ENCODE measurements at places on chromosomes 3 and 15.

DNA sequence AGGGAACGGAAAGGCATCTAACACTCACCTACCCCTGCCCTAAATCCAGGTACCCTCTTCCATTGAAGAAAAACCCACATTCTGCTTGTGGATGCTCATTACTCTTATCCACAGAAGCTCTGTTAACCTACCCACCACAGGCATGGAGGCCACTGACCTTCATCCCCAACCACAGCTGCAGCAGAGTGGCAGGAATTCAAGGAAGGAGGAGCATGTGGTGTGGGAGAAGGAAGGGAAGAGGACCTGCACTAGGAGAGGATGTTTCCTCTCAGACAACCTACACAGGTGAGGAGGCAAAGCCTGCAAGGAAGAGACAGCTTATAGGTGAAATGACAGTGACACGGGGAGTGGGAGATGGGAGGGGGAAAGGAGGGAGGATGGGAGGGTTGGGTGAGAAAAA, 192.5 kb upstream of the TSC22D2 start:
- no peak for DNase-seq

GRCh38 chr3:851098-851790, 241.6 kb upstream of the CNTN6 start:
- no peak for DNase-seq

- no peak for DNase-seq
Measured at GRCh38 chr15:83992324-83993031, 243.1 kb upstream of the GOLGA6L4 start.

- no peak for DNase-seq
Measured at GRCh38 chr3:198076722-198077308, 116.8 kb downstream of the LMLN start.

GRCh38 chr15:83300826-83301225, 16.4 kb upstream of the BNC1 start:
- no peak for DNase-seq

GRCh38 chr3:106007512-106007911, 138.7 kb upstream of the CBLB start:
- DNase-seq, result no peak

- DNase-seq, result no peak
Measured at GRCh38 chr3:79148786-79149185, 619.0 kb downstream of the ROBO1 start.

GRCh38 chr15:63366451-63366850, 15.2 kb downstream of the CA12 start:
- DNase-seq, result no peak
